ENCODE measurements at places on chromosomes 6 and 20.

DNA sequence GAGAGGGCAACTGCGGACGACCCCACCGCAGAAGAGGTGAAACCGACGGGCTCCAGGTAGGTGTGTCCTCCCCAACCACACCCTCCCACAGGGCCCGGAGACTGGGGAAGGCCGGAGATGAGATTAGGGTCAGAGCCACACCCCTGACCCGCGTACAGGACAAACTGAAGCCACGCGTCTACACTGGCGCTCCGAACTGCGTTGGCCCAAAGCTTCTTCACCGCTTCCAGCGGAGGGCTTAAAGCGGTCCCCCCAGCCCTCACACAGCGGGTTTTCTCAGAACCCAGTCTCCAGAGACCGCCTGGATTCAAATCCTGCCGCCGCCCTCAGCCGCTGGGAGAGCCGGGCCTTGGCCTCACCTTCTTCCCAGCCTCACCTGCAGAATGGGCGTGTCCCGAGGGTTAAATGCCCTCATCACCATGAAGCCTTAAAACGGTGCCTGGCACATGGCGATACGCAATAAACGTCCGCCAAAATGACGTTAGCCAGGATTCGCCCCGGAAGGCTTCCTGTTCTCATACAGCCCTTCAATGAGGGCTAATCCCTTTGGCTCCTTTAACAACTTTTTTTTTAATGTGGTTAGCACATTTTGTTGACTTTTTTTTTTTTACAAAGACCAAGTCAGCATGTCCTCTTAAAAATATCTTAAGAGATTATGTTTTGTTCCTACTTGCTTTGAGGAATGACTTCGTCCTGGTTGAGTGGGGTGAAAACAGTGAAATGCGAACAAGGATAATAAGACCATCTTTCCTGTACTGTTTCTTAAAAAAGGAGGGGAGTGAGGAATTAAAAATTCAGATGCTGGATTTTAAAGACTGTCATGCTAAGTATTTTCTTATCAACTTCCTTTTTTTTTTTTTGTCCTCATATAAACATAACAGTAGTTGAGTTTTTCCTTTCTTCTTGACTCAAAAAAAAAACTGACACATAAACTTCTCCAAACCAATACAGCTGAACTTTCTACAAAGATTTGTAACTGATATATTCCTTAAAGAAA, 15.1 kb upstream of the ZNF217 start:
- H3K4me1 ChIP-seq, result peaks cover 22% of the 10 kb centered on the region
- no peak for DNase-seq
- no peaks in the 10 kb centered on the region for H3K36me3 ChIP-seq
- H3K27ac ChIP-seq, result peak overlapping the region; percentile 91
- H3K27me3 ChIP-seq, result no peaks in the 10 kb centered on the region
- no peak overlapping the region for H3K4me3 ChIP-seq

DNA sequence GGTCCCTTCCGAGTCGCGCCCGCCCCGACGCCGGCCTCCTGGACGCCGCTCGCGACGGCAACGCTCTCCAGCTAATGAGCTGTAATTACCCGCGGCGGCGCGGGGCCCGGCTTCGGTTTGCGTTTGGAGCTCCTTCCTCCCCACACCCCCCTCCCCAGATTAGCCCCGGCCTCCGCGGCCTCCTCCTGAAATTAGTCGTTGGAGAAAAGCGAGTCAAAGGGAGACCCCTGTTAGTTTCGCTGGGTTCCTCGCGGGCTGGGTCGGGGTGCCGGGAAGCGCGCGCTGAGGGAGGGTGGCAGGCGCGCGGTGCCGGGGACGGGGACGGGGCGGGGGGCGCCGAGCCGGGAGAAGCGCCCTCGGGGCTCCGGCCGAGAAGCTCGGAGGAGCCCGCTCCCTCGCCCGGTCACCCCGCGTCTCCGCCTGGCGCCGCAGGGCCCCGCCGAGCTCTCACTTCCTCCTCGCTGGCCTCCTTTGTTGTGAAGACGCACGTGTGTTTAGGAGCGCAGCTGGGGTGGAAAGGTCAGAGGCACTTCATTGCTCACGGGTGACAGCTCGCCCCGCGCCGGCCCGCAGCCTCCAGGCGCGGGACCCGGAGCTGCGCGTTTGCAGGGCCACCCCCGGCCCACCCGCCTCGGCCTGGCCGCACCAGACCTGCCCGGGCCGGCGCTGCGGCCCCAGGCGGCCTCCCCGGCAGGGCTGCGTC, 4.9 kb downstream of the FOXC1 start:
- H3K4me1 ChIP-seq, result peaks cover 47% of the 10 kb centered on the region
- H3K27ac ChIP-seq, result no peak overlapping the region
- DNase-seq, result peak; percentile 44
- peaks cover 44% of the 10 kb centered on the region for H3K36me3 ChIP-seq
- H3K27me3 ChIP-seq, result peaks cover 25% of the 10 kb centered on the region

DNA sequence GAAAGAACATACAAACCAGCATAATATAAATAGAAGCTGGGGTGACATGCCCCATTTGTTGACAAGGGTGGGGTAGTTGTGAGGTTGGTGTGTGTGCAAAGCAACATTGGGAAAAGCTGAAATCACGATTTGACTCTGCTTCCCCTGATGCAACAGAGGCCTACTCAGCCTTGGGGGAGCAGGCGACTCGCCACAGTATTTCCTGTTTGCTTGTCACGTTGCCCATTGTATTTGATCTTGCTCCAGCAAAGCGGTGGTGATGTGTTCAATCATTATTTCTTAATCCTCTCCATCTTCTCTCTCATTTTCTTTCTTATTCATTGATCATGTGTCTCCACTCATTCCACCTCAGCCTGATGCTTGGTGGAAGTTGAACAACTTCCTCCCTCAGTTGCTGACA, 165.8 kb upstream of the CITED2 start:
- no peak for DNase-seq
- no peaks in the 10 kb centered on the region for H3K36me3 ChIP-seq
- H3K27me3 ChIP-seq, result peaks cover 1% of the 10 kb centered on the region
- H3K27ac ChIP-seq, result peak overlapping the region; percentile 28
- H3K4me3 ChIP-seq, result no peak overlapping the region

- no peaks in the 10 kb centered on the region for H3K27me3 ChIP-seq
- H3K27ac ChIP-seq, result no peak overlapping the region
- no peak overlapping the region for H3K4me3 ChIP-seq
- H3K36me3 ChIP-seq, result no peaks in the 10 kb centered on the region
Measured at GRCh38 chr20:6104493-6105188, 18.2 kb downstream of the FERMT1 start.

GRCh38 chr6:168016176-168016620, 18.7 kb downstream of the KIF25 start:
- H3K27me3 ChIP-seq, result peaks cover 2% of the 10 kb centered on the region
- no peak overlapping the region for H3K4me3 ChIP-seq

Measured in endothelial cell (in vitro differentiated cells).